ENCODE measurements at places on chromosomes 11 and 22.

- no peak for DNase-seq
Observed at GRCh38 chr11:110392056-110392455, 37.7 kb upstream of the FDX1 start.

DNA sequence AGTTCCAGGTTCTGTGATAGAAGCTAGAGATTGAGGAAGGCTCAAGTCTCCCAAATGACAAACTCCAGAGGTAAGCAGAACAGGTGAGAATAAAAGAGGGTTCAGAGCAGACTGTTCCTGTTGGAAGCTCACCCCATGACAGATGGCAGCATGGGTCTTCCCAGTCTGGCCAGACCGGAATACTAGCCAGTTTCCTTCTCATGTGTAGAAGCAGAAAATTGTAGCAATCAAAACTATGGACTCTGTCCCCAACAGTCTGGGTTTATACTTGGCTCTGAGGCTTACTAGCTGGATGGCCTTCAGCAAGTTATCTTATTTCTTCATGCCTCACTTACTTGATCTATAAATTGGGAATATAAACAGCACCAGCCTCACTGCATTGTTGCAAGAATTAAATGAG lies 494.8 kb downstream of the MN1 start:
- no peak for DNase-seq

GRCh38 chr11:18615628-18616392 lies 16.2 kb downstream of the MISFA start:
- no peak for DNase-seq

- DNase-seq, result no peak
Observed at GRCh38 chr11:6607190-6607795, 3.7 kb downstream of the ILK start.

All from coronary artery (tissue), 2 donors.